ENCODE measurements at places on chromosomes 13 and 19.

GRCh38 chr13:100454876-100455275 lies 133.7 kb downstream of the GGACT start:
- DNase-seq: no peak

- peak; percentile 4 for DNase-seq
Measured at GRCh38 chr13:26300140-26300539, 46.2 kb downstream of the CDK8 start.

DNA sequence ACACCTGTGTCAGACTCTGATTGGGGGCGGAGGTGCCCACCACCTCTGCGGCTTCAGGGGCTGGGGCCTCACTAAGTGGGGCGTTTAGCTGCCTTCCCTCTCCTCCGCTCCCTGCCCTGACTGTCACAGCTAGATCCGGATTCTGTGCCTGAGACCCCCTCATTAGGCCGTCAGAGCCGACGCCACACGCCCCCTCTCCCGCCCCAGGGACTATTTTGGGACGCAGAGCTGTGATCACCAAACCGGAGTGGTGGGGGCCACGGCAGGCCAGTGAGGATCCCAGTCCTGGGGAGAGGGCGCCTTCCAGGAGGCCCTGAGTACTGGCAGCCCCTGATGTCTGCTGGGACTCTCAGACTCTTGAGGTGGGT lies 762 bp downstream of the KANK3 start:
- no peak for DNase-seq

DNA sequence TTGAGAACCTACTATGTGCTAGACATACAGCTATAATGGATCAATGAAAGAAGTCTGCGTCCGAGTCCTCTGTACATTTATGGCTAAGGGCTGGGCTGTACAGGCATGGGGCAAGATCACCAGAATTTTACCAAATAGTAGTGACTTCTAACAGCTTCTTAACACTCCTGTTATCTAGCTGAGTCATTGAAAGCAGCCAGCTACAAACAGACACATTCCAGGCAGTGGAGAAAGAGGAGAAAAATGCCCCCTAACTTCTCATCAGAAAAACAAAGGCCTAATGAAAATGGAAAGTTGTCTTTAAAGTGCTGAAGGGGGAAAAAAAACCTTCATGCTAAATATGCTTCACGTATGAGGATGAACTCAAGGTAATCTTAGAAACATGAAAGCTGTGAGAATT lies 14.3 kb upstream of the ZNF667 start:
- DNase-seq: no peak

DNA sequence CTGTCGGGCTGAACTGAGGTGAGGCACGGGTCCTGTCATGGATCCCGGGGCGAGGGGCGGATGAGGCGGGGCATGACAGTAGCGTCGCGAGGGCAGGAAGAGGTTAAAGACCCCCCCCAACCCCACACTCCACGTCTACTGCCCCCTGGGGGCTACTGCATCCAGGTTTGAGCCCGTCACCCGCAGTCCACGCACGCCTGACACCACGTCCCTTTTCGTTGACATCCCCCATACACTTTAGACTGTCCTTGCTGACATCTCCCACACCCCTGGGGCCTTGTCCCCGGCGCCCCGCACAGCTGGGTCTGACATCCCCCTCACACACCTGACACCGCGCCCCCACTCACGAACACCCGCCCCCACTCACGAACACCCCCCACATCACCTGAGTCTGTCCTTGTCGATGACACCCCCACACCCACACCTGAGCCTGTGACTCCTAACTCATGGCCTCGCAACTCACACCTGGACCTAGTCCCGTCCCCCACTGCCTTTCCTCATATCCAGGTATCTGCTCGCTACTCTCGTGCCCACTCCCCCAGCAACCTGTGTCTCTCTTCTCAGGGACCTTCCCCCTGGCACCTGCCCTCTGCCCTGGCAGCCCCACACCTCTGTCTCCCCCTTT lies 416 bp downstream of the SLC25A42 start:
- no peak for DNase-seq

- DNase-seq: no peak
Measured at GRCh38 chr19:29772696-29773095, 39.1 kb upstream of the CCNE1 start.

- no peak for DNase-seq
Measured at GRCh38 chr13:108902405-108903155, 273.2 kb downstream of the MYO16 start.

DNA sequence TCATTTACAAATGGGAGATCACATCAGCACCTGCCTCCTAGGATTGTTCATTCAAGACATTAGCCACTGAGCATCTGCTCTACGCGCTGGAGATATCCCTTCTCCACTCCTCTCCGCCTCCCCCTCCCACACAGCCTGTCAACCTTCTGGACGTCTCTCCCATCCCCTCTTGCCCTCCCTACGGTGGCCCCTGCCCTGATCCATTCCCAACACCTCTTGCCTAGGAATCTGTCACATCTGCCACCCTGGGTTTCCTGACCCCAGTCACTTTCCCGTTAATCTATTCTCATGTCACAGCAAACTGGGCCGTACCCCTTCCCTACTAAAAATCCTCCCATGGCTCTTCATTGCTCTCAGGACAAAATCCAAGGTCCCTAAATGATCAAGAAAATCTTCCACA lies 10.3 kb downstream of the DYRK1B start:
- DNase-seq: no peak

DNA sequence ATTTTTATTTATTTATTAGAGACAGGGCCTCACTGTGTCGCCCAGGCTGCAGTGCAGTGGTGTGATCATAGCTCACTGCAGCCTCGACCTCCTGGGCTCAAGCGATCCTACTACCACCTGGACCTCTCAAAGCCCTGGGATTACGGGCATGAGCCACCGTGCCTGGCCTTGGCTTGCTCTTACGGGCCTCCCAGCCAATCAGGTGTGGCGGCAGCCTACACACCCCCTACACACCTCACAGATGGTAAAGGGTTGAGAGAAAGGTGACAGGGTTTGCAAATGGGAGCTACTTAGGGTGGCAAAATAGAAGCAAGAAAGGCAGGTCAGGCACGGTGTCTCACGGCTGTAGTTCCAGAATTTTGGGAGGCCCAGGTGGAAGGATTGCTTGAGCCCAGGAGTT lies 1.0 kb upstream of the ZBTB32 start:
- no peak for DNase-seq

DNA sequence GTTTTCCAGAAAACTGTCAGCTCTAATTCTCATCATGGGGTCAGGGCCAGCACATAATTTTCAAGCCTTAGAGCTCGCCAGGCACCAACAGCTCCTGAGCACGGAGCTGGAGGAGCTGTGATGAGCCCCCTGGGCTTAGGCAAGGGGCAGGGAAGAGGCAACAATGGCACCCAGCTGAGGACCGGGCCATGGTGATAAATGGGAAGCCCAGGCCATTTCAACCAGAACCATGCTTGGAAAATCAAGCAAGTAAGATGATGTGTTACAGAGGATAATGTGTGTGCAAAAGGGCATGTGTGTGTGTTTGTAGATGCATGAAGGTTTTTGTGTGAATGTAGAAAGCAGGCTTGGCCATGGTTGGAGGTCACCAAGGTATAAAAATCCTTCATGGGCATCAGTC lies 66.8 kb upstream of the UBAC2 start:
- DNase-seq: no peak

DNA sequence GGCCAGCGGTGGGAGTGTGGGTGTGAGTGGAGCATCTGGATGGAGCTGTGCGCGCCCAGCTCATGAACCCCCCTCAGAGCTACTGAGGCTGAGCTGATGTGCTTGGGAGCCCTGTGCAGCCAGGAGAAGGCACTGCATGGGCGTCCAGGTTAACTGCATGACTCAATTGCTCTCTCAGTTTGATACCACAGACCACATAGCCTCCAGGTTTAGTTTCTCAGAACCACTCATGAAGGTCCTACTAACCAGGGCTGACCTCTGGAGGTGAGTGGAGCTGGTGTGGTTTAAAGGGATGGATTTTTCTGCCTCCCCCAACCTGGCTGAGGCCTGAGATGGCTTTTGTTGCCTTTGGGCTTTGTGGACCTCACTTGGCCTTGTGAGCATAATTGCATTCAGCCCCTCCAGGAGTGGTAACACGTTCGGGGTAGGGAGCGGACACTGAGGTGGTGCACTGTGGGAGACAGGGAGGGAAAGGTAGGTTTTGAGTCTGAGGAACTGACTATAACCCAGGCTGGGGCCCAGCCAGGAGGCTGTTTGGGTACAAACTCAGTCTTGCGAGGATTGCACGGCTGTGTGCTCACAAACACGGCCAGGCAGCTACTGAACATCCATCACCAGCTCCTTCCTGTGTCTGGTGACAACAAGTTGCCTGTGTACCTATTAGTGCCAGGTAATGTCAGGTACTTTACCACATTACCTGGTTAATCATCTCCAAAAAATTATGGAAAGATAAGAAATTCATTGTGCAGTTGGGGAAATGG lies 97.5 kb downstream of the RGCC start:
- peak; percentile 53 for DNase-seq

- DNase-seq: no peak
Measured at GRCh38 chr13:32904266-32904665, 112.0 kb upstream of the KL start.

- DNase-seq: no peak
Measured at GRCh38 chr13:94602467-94602866, 810 bp downstream of the GPR180 start.

- no peak for DNase-seq
Measured at GRCh38 chr13:22690756-22691155, 490.0 kb upstream of the SGCG start.

GRCh38 chr13:86554066-86554465 lies 754.8 kb upstream of the SLITRK6 start:
- no peak for DNase-seq

- peak; percentile 44 for DNase-seq
Measured at GRCh38 chr19:41753936-41754529, 1.3 kb upstream of the CEACAM6 start.

GRCh38 chr13:110186231-110186855 lies 120.6 kb downstream of the COL4A1 start:
- DNase-seq: no peak

- no peak for DNase-seq
Measured at GRCh38 chr13:98243929-98244272, 66.8 kb upstream of the RNF113B start.

- no peak for DNase-seq
Measured at GRCh38 chr19:38557205-38557799, 60.5 kb downstream of the MAP4K1 start.

GRCh38 chr13:91595677-91596076 lies 197.3 kb downstream of the GPC5 start:
- no peak for DNase-seq

DNA sequence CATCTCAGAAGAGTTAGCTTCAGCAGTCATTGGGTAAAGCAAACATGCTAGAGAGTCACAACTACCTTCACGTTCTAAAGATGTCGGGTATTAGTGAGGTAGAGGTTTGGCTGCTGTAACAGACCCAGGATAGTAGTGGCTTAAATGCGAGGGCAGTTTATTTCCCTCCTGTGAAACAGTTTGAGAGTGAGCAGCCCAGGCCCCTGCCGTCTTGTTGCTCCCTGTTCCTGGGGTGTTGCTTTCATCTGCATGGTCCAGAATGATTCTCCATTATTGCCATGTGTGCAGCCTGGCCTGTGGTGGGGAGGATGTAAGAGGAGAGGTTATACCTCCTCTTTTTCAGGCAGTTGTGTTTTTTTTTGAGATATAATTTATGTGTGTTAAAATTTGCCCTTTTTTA lies 63.7 kb downstream of the SIPA1L3 start:
- DNase-seq: no peak

GRCh38 chr13:113730258-113730691 lies 28.8 kb upstream of the TMEM255B start:
- no peak for DNase-seq

DNA sequence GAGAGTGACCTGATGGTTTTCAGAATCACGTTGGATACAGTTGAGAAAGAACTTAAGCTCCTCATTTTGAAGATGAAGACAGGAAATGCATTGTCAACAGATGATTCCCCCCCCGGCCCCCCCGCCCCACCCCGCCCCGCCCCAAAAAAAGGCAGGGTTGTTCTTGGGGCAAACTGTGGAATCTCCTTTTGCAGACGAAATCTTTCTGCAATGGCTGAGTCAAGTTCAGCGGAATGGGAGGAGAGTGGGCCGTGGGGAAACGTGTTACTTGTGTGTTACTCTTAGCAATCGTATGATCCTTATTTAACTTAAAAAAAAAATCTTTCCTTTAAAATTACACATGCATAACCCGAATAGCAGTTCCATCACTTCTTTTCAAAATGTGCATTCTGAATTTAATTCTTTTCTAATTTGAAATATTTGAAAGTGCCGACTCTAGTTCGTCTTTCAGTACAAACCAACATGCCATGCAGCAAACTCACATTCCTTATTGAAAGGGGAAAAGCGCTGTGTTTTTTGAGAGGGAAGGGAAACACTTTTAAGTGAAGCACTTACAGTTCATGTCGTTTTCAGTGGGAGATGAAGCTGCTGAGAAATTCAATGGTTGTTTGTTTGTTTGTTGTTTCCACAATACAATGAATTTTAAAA lies 348.5 kb upstream of the ARGLU1 start:
- DNase-seq: no peak

DNA sequence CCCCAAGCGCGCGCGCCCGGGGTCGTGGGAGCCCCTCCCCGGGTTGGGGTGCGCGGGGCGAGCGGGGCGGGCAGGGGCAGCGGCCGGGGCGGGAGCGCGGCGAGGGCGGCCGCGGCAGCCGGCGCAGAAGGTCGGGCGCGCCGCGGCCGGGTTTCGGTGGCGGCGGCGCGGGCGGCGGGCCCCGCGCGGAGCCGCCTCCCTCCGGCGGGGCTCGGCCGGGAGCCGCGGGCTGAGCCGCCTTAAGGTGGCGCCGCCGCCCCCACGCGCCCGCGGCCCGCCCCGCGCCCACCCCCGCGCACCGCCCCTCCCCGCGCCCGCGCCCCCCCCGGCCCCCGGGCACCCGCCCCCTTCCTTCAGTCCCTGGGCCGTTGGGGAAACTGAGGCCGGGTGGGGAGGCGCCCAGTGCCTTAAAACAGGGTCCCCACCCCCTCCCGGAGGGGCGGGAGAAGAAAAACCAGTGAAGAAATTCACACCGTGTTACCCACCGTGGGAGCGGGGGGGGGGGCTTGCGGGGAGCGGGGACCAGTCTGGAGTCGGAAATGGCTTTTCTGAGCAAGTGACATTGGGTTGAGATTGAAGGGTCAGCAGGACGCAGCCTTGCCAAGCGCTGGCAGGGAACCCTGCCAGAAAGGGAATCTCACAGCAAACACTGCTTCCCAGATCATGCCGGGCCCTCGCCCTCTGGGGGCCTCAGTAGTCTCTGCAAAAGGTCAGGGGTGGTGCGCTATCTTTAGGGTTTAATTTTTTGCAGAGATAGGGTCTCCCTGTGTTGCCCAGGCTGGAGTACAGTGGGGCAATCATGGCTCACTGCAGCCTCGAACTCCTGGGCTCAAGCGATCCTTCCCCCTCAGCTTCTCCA lies at the start of gene TLE2:
Gene TLE2, minus strand, starts transcription at position 216 of the 859 bp plus-strand sequence. CDS start 376 bp downstream, outside the sequence.
- DNase-seq: no peak

DNA sequence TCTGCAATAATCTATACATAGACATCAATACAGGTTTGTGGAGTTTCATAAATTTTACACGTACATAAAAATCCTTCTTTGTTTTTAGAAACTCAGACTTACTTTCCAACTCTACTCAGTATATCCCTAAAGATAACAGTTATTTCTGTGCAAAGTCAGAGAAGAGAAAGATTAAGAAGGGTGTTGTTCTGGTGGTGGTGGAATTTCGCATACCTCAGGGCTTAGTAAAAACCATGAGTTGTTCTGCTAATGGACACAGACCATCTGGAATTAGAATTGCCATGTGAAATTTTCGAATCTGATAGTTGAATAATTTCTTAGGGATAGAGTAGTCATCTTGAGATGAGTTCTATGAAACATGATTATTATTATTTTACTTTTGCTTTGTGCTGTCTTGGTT lies 102.7 kb downstream of the ZAR1L start:
- no peak for DNase-seq

Data from stimulated activated CD8-positive, alpha-beta memory T cell treated with anti-CD3 and anti-CD28 coated beads, Interleukin-15, amount 100 ng/mL, for 48 hours (primary cell).